ENCODE measurements at places on chromosomes 3 and 15. TPM values are rescaled to one million over a fixed set of nuclear protein-coding genes. Genes with fewer than 3 reads are reported as not detected.

DNA sequence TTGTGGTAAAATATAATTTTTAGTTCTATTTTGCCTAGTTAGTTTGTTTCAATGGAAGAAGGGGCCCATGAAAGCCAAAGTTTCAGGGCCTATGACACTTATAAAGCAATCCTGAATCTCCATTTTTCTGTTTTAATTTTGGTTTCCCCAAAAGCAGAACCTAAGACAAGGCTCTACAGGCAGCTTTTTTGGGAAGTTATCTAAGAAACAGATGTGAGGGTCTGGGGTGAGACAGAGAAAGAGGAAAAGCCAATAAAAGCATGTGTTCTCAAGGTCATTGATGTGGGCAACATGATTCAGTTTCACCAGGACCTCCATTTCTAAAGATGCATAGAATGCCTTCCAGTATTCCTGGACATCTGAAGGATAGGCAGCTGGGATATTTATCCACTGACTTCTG lies 598.5 kb downstream of the PDCD6IP start:
- no peak for DNase-seq

GRCh38 chr3:161348796-161349400 lies 22.4 kb downstream of the SPTSSB start:
- no peak for DNase-seq

DNA sequence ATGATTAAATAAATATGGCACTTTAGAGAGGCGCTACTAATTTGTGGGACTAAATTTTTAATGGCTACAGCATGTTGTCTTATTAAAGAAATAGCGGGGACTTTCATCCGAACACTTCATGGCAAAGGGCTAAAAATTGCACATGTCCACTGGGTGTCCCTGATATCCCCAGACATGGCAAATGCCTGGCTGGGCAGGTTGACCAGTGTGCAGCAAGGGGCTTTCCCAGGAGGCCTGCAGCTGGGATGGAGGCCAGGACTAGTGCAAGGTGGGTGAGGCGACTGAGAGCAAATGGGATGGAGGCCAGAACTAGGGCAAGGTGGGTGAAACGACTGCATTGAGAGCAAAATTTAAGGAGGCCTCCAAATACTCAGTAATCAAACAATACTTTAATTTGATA lies 167.4 kb upstream of the SMAD3 start:
- DNase-seq: no peak

The PPP1R14D gene
- total RNA-seq: not detected

The TIMMDC1 gene
- 98.2 TPM for total RNA-seq

The ITIH1 gene
- total RNA-seq: not detected

Measured in neural crest cell (in vitro differentiated cells).